ENCODE measurements at places on chromosomes 3 and 15.

GRCh38 chr3:61591300-61591699 is 29.9 kb downstream of the PTPRG start:
- no peaks in the 10 kb centered on the region for H3K27me3 ChIP-seq
- no peak overlapping the region for H3K4me3 ChIP-seq
- H3K27ac ChIP-seq: no peak overlapping the region
- H3K36me3 ChIP-seq: no peaks in the 10 kb centered on the region
- no peak for DNase-seq
- no peaks in the 10 kb centered on the region for H3K4me1 ChIP-seq

DNA sequence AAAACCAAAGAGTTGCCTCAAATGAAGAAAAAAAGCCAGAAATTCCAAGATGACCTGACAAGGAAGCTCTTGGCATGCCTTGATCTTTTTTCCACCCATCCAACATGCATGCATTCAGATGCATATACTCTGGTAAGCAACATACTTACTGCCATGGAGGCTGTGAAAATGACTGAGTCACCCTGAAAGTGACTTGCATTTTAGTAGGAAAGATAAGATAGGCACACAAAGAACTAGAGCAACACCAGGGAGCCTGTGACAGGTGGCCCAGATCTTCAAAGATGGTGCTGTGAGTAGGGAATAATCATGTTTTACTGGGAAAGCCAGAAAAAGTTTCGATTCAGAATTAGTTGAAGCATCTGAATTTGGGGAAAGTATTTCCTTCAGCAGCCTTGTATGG is 185.1 kb upstream of the SLCO3A1 start:
- H3K27ac ChIP-seq: no peak overlapping the region
- no peaks in the 10 kb centered on the region for H3K36me3 ChIP-seq
- peaks cover 26% of the 10 kb centered on the region for H3K27me3 ChIP-seq

DNA sequence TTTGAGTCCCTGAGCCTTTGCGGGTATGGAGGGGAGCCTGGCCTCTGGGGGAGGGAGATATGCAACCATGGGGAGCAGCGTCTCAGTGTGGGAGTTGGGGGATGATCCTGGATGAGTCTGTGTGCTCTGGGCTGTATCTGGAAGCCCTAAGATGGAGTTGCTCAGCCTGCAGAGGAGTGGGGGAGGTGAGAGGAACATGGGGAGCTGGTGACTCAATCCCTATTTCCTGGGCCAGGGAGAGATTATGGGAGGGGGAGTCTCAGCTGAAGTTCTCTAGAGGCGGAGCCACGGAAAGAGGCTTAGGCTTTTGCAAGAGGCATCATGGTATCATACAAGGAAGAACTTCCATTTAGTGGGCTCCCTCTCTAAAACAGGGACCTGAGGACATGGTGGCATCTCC is 59.5 kb upstream of the TMEM115 start:
- no peaks in the 10 kb centered on the region for H3K27me3 ChIP-seq
- H3K27ac ChIP-seq: peak overlapping the region; percentile 72
- no peaks in the 10 kb centered on the region for H3K36me3 ChIP-seq
- peaks cover 26% of the 10 kb centered on the region for H3K4me1 ChIP-seq

DNA sequence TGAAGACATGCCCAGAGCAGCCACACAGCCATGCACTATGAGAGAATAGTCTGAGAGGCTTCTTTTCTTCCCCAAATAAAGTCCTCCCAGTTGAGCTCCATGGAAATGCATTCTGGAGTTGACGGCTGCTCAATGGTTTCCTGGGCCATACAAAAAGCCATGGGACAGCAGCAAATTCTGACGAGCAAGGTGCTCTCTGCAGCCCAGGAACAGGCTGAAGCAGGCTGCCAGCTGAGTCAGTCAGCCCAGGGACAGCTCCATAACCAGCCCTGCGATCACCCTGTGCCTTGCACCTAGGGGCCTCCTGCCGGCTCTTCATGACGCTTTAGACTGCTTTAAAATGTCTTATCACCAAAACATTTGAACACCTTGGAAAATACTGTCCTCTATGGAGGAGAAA is 256.3 kb upstream of the CHRNA7 start:
- DNase-seq: no peak
- H3K4me1 ChIP-seq: no peaks in the 10 kb centered on the region
- no peak overlapping the region for H3K27ac ChIP-seq
- H3K4me3 ChIP-seq: no peak overlapping the region
- H3K36me3 ChIP-seq: peaks cover 3% of the 10 kb centered on the region

DNA sequence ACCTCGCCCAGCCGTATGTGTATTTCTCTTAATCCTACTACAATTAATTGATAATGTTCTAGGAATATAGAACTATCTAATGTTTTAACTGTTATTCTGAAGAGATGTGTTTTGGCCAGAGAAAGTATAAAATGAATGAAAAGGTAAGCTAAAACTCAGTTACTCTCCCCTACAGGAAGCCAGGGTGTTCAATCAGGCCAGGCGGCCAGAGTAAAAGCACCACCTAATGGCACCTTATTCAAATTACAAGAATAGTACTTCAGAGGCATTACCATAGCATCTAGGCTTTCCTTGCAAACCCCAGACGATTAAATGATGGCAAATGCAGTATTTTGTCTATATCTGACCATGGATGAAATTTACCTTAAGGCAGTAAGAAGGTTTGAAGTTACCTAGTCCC is 10.4 kb downstream of the SLC12A8 start:
- no peak overlapping the region for H3K4me3 ChIP-seq
- H3K36me3 ChIP-seq: no peaks in the 10 kb centered on the region
- no peaks in the 10 kb centered on the region for H3K27me3 ChIP-seq
- DNase-seq: no peak

DNA sequence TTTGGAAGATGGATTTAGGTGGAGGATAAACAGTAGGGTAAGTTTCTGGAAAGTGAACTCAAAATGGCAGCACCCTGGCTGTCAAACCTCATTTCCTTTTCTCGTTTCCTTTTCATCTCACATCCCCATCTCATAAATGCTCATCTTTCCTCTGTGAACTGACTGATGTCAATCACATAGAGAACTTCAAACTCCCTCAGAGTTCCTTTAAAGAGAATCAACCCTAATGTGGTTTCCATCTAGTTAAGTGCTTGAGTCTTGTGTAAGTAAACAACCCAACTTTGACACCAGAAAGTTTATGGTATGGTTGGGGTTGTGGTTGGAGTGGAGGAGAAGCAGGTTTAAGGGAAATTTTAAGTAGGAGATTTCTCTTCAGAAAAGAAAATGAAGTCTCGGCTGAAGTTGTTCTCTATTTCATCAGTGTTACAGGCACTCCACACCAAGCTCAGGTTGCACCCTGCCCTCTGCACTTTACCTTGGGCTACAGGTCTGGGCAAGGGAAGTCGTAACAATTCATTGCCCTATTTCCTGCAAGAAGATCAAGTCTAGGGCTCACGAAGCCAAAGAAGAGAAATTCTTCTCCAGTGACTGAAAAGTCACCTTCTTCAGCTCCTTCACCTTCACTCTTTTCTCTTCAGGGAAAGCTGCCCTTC is 34.4 kb upstream of the TNIK start:
- peaks cover 13% of the 10 kb centered on the region for H3K4me1 ChIP-seq
- peak overlapping the region; percentile 33 for H3K4me3 ChIP-seq
- peak overlapping the region; percentile 67 for H3K27ac ChIP-seq
- H3K36me3 ChIP-seq: no peaks in the 10 kb centered on the region
- no peak for DNase-seq

DNA sequence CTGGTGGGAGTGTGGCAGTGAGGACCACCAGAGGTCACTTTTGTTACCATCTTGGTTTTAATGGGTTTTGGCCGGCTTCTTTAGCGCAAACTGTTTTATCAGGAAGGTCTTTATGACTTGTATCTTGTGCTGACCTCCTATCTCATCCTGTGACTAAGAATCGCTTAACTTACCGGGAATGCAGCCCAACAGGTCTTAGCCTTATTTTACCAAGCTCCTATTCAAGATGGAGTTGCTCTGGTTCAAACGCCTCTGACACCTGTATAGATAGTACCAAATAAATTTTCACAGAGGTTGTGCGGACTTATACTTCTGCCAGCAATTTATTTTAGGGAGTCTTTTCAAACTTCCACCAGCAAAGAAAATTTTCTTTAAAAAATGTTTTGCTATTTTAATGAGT is 13.6 kb upstream of the SLCO3A1 start:
- H3K27me3 ChIP-seq: peaks cover 60% of the 10 kb centered on the region
- no peaks in the 10 kb centered on the region for H3K4me1 ChIP-seq
- H3K27ac ChIP-seq: no peak overlapping the region
- H3K4me3 ChIP-seq: no peak overlapping the region

GRCh38 chr3:4045756-4046155 is 246.5 kb downstream of the LRRN1 start:
- H3K27ac ChIP-seq: no peak overlapping the region
- H3K4me1 ChIP-seq: no peaks in the 10 kb centered on the region
- no peak overlapping the region for H3K4me3 ChIP-seq

GRCh38 chr3:2456788-2457187 is 358.1 kb downstream of the CNTN4 start:
- no peaks in the 10 kb centered on the region for H3K36me3 ChIP-seq
- H3K4me1 ChIP-seq: no peaks in the 10 kb centered on the region
- H3K27me3 ChIP-seq: no peaks in the 10 kb centered on the region
- no peak overlapping the region for H3K27ac ChIP-seq
- DNase-seq: no peak
- no peak overlapping the region for H3K4me3 ChIP-seq

DNA sequence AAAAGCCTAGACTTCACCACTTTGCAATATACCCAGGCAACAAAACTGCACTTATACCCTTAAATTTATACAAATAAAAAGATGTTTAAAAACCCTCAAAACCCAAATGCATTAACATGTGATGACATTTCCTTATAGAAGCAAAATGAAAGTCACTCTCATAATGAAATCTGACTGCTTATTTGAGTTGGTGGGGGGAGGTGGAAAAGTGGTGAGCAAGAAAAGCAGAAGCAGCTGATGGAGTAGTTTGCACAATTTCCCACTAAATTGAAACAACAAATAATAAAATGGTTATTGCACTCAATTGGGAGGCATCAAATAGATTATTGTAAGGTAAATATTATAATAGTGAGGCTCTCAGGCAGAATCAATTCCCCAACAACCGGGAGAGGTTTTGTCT is 54.0 kb upstream of the GADL1 start:
- peaks cover 18% of the 10 kb centered on the region for H3K27me3 ChIP-seq
- H3K27ac ChIP-seq: no peak overlapping the region
- H3K4me3 ChIP-seq: no peak overlapping the region

- peaks cover 3% of the 10 kb centered on the region for H3K36me3 ChIP-seq
- no peak overlapping the region for H3K27ac ChIP-seq
- H3K27me3 ChIP-seq: peaks cover under 1% of the 10 kb centered on the region
These were observed 252.8 kb upstream of the GOLGA6L4 start for GRCh38 chr15:83982748-83983147.

GRCh38 chr3:100838157-100838556 is 128.9 kb downstream of the TFG start:
- H3K4me3 ChIP-seq: no peak overlapping the region
- peaks cover 28% of the 10 kb centered on the region for H3K27me3 ChIP-seq
- no peak overlapping the region for H3K27ac ChIP-seq
- DNase-seq: no peak
- H3K36me3 ChIP-seq: no peaks in the 10 kb centered on the region
- no peaks in the 10 kb centered on the region for H3K4me1 ChIP-seq

GRCh38 chr3:46835054-46835453 is 28.2 kb downstream of the MYL3 start:
- H3K4me1 ChIP-seq: peaks cover 3% of the 10 kb centered on the region
- H3K4me3 ChIP-seq: no peak overlapping the region
- H3K27me3 ChIP-seq: no peaks in the 10 kb centered on the region
- H3K36me3 ChIP-seq: no peaks in the 10 kb centered on the region
- no peak overlapping the region for H3K27ac ChIP-seq
- DNase-seq: no peak

GRCh38 chr3:127170814-127171213 is 22.1 kb upstream of the PRR23E start:
- H3K4me1 ChIP-seq: peaks cover 3% of the 10 kb centered on the region
- H3K36me3 ChIP-seq: no peaks in the 10 kb centered on the region
- H3K4me3 ChIP-seq: no peak overlapping the region
- H3K27ac ChIP-seq: no peak overlapping the region

DNA sequence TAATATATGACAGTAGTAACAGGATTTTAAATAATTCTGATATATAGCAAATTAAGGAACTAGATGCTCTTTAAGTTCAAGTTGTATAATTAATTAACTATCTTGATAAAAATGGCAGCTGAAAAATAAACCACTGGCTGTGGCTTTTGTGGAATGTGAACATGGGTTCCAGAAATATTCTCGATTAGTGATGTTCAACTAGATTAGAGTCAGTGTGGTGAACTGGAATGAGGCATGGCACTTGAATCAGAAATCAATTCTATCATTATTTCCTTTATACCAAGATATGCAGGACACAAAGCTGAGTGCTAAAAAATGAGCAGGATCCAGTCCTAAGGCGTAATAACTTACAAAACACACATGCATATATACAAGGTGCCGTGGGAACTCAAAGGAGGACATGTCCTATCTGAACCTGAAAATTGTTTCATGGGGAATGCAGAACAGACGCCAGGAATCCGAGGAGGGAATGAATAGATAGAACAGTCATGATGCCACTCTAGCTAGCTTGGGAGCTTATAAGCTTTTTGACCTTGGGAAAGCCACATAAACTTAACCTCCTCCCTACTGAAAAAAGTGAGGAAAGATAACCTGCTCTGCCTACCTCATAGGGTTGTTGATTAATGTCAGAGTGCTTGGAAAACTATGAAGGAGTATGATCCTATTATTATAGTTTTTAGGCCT is 402.4 kb downstream of the PLCL2 start:
- no peak overlapping the region for H3K27ac ChIP-seq
- H3K4me3 ChIP-seq: no peak overlapping the region
- DNase-seq: no peak

- no peaks in the 10 kb centered on the region for H3K36me3 ChIP-seq
- H3K4me3 ChIP-seq: no peak overlapping the region
- no peak for DNase-seq
- no peak overlapping the region for H3K27ac ChIP-seq
- H3K4me1 ChIP-seq: peaks cover 10% of the 10 kb centered on the region
These were observed 316.1 kb downstream of the TLE3 start for GRCh38 chr15:69781411-69782125.

GRCh38 chr3:114089675-114090074 is 33.1 kb downstream of the QTRT2 start:
- no peaks in the 10 kb centered on the region for H3K27me3 ChIP-seq
- DNase-seq: no peak
- peaks cover 3% of the 10 kb centered on the region for H3K4me1 ChIP-seq
- H3K4me3 ChIP-seq: no peak overlapping the region
- H3K36me3 ChIP-seq: peaks cover 9% of the 10 kb centered on the region
- no peak overlapping the region for H3K27ac ChIP-seq

DNA sequence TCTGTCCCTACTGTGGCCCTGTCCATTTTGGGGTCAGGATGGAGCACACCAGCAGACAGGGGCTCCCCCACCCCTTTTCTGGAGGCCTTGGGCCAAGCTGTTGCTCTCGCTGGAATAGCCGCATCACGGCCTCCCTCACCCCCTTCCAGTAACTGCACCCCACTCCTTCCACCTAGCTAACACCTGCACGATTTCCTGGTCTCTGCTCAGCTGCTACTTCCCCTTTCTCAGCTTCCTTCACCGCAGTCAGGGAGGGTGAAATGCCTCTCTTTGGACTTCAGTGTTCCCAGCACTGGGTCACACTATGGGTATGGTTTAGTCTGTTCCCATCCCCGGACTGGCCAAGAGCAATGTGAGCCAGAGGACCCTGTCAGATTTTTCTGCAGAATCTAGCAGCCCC is 400.2 kb downstream of the MCTP2 start:
- no peaks in the 10 kb centered on the region for H3K4me1 ChIP-seq
- no peaks in the 10 kb centered on the region for H3K36me3 ChIP-seq
- H3K4me3 ChIP-seq: no peak overlapping the region
- no peak for DNase-seq

GRCh38 chr3:122265957-122266356 is 59.1 kb upstream of the CSTA start:
- no peak overlapping the region for H3K27ac ChIP-seq
- peaks cover 38% of the 10 kb centered on the region for H3K27me3 ChIP-seq
- H3K36me3 ChIP-seq: no peaks in the 10 kb centered on the region
